ENCODE measurements at places on chromosomes 1 and 21. TPM values are rescaled to one million over a fixed set of nuclear protein-coding genes. Genes with fewer than 3 reads are reported as not detected.

Gene WNT3A
- not detected for total RNA-seq

Gene SAMSN1
- 0.95 TPM for total RNA-seq

DNA sequence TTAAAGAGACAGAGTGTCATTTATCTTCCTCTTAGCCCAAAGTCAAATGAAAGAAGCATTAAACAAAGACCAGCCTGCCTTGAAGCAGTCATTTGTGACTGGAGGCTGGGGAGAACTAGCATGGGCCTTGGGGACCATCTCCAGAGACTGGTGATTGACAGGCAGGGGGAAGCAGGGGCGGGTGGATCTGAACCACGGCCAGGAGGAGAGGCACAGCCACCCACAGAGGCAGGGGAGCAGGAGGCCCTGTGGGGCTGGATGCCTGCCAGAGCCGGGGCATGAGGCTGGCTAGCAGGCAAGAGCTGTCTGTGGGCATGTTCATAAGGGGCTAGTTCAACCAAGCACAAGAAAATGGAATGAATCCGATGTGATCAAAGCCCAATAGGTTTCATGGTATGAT lies 73.9 kb downstream of the PLXNA2 start:
- DNase-seq, result no peak
- H3K27ac ChIP-seq, result no peak overlapping the region
- H3K4me1 ChIP-seq, result peaks cover 35% of the 10 kb centered on the region
- no peaks in the 10 kb centered on the region for H3K36me3 ChIP-seq

- H3K27me3 ChIP-seq, result peaks cover 41% of the 10 kb centered on the region
- no peak overlapping the region for H3K27ac ChIP-seq
- no peak for DNase-seq
- H3K36me3 ChIP-seq, result no peaks in the 10 kb centered on the region
- no peaks in the 10 kb centered on the region for H3K4me1 ChIP-seq
Measured at GRCh38 chr1:37036667-37037053, 2.3 kb upstream of the GRIK3 start.

Gene DNAJB4
- 98.8 TPM for total RNA-seq

Gene SPRR2A
- total RNA-seq, result 0.34 TPM

Gene BRDT
- not detected for total RNA-seq

GRCh38 chr1:113392541-113393128 lies 2.3 kb downstream of the MAGI3 start:
- H3K36me3 ChIP-seq, result no peaks in the 10 kb centered on the region
- no peak overlapping the region for H3K27ac ChIP-seq
- DNase-seq, result no peak
- H3K4me3 ChIP-seq, result peak overlapping the region; percentile 87

GRCh38 chr1:233959102-233959501 lies 54.6 kb downstream of the SLC35F3 start:
- no peak overlapping the region for H3K27ac ChIP-seq
- no peaks in the 10 kb centered on the region for H3K4me1 ChIP-seq
- H3K27me3 ChIP-seq, result no peaks in the 10 kb centered on the region
- H3K4me3 ChIP-seq, result no peak overlapping the region

DNA sequence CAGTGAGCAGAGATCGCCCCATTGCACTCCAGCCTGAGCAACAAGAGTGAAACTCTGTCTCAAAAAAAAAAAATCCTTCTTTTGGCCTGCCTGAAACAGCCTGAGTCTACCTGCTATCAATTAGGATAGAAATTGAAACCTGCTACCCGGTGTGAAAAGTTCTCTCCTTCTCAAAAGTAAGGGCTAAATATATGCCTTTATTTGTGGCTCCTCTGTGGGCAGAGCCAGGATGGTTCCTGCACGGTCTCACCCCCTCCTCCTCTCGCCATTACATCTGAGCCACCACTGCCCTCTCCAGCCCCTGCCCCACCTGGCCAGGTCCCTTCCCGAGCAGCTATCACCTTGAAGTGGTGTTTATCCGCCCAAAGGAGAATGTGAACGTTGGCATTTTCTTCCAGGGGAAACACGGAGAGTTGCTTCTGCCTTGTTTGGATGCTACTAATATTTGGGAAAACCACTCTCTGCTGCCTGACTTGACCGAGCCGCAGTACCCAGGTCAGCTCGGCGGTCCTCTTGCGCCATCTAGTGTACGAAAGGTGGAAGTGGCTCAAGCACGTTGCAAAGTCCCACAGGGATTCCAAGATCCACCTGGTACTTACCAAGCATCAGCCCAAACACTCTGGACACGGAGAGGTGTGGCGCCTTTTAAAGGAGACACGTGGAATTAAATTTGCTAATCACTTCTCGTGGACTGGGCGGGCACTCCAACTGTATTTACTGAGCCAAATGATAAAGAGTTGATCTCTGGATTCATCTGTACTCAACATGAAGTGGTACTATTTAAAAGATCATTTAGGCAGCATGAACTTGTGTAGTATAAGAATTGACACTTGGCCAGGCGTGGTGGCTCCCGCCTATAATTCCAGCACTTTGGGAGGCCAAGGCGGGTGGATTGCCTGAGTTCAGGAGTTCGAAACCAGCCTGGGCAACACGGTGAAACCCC lies 31.9 kb downstream of the SETD4 start:
- DNase-seq, result peak; percentile 62
- no peak overlapping the region for H3K27ac ChIP-seq
- H3K4me1 ChIP-seq, result no peaks in the 10 kb centered on the region

GRCh38 chr1:217718873-217719272 lies 87.7 kb downstream of the SPATA17 start:
- no peaks in the 10 kb centered on the region for H3K27me3 ChIP-seq
- H3K4me1 ChIP-seq, result no peaks in the 10 kb centered on the region
- no peaks in the 10 kb centered on the region for H3K36me3 ChIP-seq

Gene SH3BGR
- total RNA-seq, result 147 TPM

DNA sequence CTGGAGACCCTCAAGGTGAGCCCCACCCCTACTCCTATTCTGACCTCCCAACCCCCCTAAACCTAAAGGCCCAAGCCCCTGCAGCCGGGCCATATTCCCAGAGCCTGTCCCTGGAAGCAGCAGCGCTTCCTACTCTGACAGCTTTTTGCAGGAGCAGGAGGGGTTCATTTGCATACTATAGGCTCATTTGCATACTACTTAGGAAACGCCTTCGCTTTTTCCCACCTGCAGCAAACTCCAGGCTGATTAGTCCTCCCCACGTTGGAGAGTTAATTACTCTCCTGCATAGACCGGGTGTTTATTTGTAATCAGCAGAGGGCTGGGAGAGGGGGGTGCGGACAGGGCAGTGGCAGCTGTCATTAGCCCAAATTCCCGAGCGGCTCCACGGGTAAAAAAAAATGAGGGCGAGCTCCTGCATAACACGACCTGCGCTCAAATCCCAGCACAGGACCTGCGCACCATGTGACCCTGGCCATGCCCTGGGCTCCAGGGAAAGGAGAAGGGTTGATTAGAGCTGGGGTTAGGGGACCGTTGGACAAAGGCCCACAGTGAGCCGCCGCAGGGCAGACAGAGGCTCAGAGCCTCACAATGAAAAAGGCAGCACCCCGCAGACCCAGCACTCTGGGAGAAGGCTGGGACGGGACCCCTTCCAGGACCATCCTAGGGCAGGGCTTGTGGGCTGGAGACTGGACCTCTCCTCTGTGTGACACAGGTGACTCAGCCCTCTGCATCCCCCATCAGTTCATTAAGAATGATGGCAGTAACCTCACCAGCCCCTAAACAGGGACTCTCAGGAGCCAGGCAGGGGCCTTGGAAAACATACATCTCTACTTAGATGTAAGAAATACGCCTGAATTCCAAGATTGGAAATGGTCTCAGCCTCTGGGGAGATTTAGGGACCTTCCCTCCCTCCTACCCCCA lies 9.9 kb upstream of the C1QA start:
- H3K4me1 ChIP-seq, result no peaks in the 10 kb centered on the region
- DNase-seq, result peak; percentile 28
- H3K27me3 ChIP-seq, result peaks cover 69% of the 10 kb centered on the region
- no peak overlapping the region for H3K4me3 ChIP-seq
- H3K36me3 ChIP-seq, result no peaks in the 10 kb centered on the region

GRCh38 chr1:171845998-171846397 lies 4.7 kb downstream of the DNM3 start:
- DNase-seq, result no peak
- H3K4me3 ChIP-seq, result no peak overlapping the region
- no peaks in the 10 kb centered on the region for H3K27me3 ChIP-seq
- no peaks in the 10 kb centered on the region for H3K36me3 ChIP-seq
- H3K4me1 ChIP-seq, result no peaks in the 10 kb centered on the region

DNA sequence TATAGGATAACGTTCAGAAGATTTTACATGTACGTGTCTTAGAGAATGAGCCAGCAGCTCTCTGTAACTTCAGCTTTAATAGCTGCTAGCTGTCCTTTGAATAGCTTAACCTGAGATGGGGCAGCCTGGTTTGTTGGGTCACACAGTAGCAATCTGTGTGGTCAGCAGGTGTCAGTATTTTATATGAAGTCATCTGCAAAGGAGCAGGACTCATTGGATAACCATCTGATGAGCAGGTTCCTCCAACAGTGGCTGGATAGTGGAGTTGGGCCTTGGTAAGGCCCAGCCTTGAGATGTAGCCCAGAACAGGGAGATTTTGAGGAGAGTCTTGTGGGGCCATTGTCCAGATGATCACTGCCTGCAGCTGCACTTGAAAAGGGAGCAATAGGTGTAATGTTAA lies 6.4 kb downstream of the GSTM5 start:
- no peak overlapping the region for H3K4me3 ChIP-seq
- H3K27me3 ChIP-seq, result no peaks in the 10 kb centered on the region
- DNase-seq, result no peak
- no peaks in the 10 kb centered on the region for H3K4me1 ChIP-seq
- H3K36me3 ChIP-seq, result no peaks in the 10 kb centered on the region

GRCh38 chr1:14292520-14292919 lies 306.0 kb upstream of the KAZN start:
- H3K27me3 ChIP-seq, result no peaks in the 10 kb centered on the region
- DNase-seq, result no peak
- H3K4me3 ChIP-seq, result no peak overlapping the region
- no peaks in the 10 kb centered on the region for H3K36me3 ChIP-seq
- no peak overlapping the region for H3K27ac ChIP-seq

DNA sequence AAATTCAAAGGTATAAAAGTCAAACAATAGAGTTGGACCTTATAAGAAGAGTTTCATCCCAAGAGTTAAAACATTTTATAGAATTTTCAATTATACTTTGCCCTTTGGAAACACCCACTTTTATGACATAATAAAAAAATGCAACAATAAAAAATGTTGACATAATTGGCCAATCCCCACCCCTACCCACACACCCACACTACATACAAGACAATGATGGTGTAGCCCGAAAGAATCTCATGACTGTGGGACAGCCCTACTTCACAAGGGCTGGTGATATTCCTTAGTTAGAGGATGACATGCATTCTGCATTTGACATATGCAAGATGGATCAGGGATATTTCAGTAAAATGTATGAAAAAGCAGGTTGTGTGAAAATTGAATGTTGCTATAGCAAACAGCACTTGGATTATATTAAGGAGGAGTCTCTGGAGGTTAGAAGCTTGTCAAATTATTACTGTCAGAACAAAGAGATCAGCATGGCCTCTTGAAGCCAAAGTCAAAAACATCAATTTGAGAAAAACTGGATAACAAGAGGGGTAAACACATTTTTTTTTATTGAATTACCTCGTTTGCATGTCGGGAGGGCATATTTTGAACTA lies 133.0 kb upstream of the SAMSN1 start:
- no peak overlapping the region for H3K4me3 ChIP-seq
- no peak overlapping the region for H3K27ac ChIP-seq
- no peak for DNase-seq
- H3K36me3 ChIP-seq, result no peaks in the 10 kb centered on the region

- H3K27me3 ChIP-seq, result no peaks in the 10 kb centered on the region
- no peaks in the 10 kb centered on the region for H3K36me3 ChIP-seq
- peak overlapping the region; percentile 87 for H3K27ac ChIP-seq
Measured at GRCh38 chr1:11736746-11737639, 1.1 kb downstream of the AGTRAP start.

GRCh38 chr1:231390071-231390470 lies 32.0 kb downstream of the EGLN1 start:
- no peaks in the 10 kb centered on the region for H3K27me3 ChIP-seq
- H3K4me3 ChIP-seq, result peak overlapping the region; percentile 6
- H3K36me3 ChIP-seq, result no peaks in the 10 kb centered on the region

GRCh38 chr1:8598060-8598724 lies 219.2 kb downstream of the RERE start:
- no peak for DNase-seq
- no peaks in the 10 kb centered on the region for H3K36me3 ChIP-seq
- peaks cover 36% of the 10 kb centered on the region for H3K4me1 ChIP-seq
- peak overlapping the region; percentile 28 for H3K4me3 ChIP-seq

Gene LMOD1
- total RNA-seq, result 31.7 TPM

DNA sequence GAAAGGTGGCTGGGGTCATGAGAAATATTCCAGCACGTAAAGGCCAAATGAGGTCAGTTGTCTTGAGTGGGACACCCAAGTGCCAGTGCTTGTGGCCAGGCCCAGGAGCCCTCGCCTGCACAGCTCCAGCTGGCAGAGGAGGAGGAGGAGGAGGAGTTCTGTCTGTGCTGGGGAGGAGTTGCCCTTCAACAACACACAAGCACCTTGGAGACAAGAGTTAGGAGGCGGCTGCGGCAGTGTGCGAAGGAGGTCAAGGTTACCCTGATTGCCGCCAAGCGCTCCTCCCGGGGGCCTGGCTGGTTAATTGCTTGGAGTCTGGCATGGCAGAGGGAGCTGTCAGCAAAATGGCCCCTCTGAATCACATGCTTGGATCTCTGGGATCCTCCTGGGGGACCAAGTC lies 45.1 kb downstream of the GRIK3 start:
- no peak for DNase-seq
- H3K4me3 ChIP-seq, result no peak overlapping the region
- no peaks in the 10 kb centered on the region for H3K36me3 ChIP-seq
- H3K27ac ChIP-seq, result no peak overlapping the region

DNA sequence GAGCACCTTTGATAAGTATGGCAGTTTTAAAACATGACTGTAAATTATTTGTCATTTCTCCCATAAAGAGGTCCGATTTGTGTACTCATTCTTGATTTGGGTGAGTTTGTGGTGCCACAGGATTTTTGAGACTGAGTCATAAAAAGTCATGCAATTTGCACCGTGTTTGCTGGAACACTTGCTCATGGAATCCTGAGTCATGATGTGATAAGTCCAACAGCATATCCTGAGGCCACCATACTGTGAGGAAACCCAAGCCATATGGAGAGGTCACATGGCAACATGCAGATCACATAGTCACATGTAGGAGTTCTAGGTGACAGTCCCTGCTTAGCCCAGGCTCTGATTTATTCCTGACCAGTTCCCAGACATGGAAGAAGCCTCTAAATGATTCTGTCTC lies 40.8 kb upstream of the PRRX1 start:
- H3K4me1 ChIP-seq, result peaks cover 22% of the 10 kb centered on the region
- H3K27ac ChIP-seq, result no peak overlapping the region
- H3K27me3 ChIP-seq, result no peaks in the 10 kb centered on the region
- no peak overlapping the region for H3K4me3 ChIP-seq

Data from psoas muscle (tissue), 8 donors.